ENCODE measurements at places on chromosomes 5 and 9.
A peak's percentile ranks its signal among the peaks of the same experiment; 100 is the strongest.

- ATAC-seq, result no peak
Observed at GRCh38 chr9:113322671-113323070, 17.4 kb downstream of the WDR31 start.

DNA sequence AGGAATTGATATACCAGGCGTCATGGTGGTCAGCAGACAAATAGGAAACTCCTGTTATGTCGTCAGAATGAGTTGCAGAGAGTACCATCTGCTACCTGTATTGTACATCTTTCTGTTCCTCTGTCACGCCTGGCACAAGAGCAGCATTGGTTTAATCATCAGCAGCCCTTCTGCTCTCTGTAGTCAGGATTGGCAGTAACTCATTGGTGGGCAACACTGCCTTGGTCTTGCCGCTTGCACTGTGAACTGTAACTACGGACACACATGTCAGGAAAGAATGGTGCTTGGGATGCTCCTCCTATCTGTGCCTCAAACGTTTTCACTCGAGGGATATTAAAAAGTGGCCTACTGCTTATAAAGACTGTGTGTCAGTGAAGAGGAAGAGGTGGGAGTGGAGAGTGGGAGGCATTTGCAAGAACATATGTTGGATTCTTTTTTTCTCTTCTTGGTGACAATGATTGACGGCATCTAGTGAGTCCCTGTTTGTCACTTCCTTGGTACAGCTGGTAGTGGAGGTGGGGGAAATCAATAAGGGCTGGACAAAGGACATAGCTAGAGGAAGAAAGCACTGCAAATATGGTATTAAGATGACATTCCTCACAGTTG lies 76.6 kb downstream of the F2RL2 start:
- ATAC-seq, result no peak

DNA sequence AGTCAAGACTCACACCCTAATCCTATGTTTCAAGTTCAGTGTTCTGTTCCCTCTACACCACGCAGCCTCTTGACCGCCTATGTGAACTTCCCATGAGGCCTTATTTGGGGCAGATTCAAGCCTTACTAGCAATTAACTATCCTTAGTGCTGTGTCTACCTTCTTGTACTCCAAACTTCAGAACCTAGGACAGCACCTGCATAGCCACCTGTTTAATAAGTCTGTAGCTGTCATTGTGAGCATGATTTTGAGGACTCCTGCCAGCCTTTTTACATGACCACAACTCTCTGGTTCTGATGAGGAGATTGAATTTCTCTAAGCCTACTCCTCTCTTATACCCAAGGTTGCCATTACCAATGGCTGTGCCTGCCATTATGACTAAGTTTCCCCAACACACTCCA lies 50.8 kb upstream of the PCSK1 start:
- ATAC-seq, result peak; percentile 28

DNA sequence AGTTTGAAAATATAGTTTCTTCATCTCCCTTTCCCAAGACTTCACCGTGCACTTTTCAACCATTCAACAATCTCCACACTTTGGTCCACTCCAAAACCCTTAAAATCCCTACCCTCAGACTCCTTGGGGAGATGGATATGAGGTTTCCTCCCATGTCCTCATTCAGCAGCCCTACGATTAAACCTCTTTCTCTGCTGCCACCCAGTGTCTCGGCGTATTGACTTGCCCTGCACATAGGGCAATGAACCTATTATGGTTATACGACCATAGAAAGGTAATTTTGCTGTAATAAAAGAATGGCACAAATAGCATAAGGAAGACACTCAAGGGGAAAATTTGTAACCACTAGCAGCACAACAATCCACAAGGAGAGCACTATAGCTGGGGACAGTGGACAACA lies 803.5 kb downstream of the TLE1 start:
- ATAC-seq, result no peak
